ENCODE measurements at places on chromosomes 1 and 21.

DNA sequence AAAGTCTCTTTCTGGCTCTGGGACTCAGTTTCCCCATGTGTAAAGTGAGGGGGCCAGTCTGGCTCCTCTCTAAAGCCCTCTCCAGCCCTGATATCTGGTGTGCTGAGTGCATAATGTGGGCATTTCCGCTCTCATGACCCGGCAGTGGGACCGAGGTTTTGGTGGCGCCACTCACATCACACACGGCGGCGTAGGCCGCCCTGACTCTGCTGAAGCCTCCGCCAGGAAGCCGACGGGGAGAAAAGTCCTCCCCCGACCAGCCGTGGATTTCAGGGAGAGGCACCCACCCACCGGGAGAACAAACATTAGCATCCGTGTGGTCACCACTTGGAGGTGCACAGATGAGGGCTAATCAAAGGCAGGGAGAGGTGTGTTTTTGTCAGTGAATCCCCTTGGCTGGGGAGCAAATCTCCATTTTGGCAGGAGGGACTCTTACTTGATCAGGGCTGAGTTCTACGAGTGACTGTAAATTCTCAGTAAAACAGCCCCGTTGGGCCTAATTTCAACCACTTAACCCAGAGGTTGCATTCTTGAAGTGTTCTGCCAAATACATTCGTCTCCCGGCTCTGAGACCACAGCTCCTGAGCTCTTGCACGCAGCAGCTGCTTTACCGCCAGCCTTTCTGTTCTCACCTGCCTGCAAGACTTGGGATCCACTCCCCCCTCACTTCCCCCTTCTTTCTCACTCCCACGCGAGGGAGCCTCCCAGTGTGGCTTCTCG is 118.2 kb downstream of the FOXD2 start:
- DNase-seq = peak; percentile 67

DNA sequence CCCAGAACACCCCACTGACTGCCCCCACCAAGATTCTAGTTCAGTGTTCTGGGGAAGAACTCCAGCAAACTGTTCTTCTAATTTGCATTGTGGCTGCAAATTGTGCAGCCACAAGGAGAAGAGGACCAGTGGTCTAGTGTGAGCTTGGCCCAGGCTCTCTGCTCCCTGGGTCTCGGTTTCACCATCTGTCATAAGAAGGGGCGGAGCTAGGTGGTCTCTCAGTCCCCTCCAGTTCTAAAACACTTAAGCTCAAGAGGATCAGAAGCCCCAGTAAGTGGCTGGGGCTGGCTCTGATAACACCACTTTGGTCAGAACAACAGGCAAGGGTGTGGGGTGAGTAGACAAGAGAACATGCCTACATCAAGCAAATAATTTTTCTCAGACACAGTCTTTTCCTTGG is 99.9 kb downstream of the BEND5 start:
- no peak for DNase-seq

- DNase-seq = no peak
Measured at GRCh38 chr1:242196914-242197313, 198.0 kb upstream of the MAP1LC3C start.

DNA sequence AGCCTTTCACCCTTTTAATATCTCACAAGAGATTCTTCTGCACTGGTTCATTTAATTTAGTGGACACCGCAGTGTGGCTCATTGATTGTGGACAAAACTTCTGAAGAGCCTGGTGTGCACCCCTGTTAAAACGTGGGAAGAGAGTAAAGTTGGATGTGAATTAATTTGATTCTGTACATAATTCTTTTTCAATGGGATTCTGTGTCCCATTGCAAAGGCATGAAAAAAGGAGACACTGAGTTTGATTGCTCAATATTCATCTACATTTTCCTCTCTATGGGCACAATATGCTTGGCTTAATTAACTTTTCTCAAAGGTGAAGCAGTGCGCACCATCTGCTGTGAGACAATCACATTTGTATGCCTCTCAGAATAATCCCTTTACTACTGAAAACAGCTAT is 95.1 kb downstream of the BARHL2 start:
- DNase-seq = no peak

DNA sequence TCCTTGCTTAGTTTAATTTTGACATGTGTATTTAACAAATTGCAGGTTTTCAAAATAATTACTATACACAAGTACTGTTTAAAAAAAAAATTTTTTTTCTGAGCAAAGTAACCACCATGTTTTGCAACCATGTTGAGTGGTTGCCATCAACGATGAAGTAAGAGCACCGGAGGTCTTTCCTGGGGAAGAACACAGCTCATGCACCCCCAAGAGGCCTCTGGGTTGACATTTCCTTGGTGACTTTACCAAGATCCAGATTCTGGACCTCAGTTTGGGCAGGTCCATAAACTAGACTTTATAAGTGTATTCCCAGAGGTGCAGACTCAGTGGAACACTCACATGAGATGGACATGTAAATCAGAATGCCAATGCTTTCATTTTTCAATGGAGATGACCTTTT is 36.8 kb upstream of the RALGPS2 start:
- DNase-seq = no peak

- DNase-seq = peak; percentile 90
Measured at GRCh38 chr1:201656311-201657032, 117.5 kb downstream of the NAV1 start.

GRCh38 chr1:203649999-203650836 is 23.6 kb downstream of the ATP2B4 start:
- DNase-seq = peak; percentile 60

GRCh38 chr1:52337439-52337838 is 28.6 kb downstream of the CC2D1B start:
- DNase-seq = no peak

DNA sequence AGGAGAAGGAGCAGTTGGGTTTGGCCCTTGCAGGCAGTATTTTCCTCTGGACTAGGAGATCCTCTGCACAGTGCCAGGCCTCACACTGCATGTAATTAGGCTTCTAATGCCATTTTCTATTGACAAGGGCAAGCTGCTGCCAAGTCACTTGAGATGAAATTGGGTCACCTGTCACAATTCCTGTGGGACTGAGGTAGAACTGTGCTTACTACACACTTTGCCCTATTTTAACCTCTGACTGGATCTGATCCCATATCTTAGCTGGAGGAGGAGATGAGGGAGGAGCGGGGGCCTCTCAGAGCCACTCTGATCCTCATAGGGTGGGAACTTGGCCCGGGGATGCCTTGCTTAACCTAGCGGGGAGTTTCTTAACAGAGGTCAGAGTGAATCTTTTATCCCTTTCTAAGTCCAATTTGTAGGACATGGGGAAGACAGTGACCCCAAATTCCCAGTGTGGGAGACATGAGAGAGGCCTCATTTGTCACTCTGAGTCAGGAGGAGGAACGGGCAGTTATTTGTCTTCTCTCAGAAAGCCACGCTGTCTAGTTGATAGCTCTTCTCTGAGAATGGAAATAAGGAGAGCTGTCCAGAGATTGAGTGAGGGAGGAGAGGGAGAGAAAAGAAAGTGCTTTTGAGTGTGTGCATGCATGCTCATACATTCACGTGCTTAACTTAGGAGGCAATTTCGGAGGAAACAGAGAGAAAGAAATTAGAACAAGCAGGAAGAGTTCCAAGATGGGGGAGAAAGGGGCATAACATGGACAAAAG is 121.3 kb downstream of the CACNA1E start:
- no peak for DNase-seq

GRCh38 chr1:205983925-205984725 is 19.1 kb downstream of the RAB7B start:
- peak; percentile 80 for DNase-seq

GRCh38 chr1:205775717-205776056 is 405 bp upstream of the RAB29 start:
- DNase-seq = no peak

DNA sequence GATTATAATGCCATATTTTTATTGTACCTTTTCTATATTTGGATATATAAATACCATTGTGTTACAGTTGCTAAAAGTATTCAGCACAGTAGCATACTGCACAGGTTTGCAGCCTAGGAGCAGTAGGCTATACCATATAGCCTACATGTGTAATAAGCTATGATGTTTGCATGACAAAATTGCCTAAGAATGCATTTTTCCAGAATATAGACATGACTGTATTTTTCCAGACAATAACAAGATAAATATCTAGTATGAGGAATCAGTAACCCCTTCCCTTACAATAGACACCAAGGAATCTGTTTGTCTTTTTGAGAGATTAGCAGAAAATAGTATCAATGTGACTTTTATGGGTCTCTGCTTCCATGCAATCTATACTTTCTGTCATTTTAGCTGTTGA is 228.6 kb downstream of the GRIK1 start:
- no peak for DNase-seq

GRCh38 chr1:209064850-209065706 is 518.4 kb upstream of the CAMK1G start:
- no peak for DNase-seq

DNA sequence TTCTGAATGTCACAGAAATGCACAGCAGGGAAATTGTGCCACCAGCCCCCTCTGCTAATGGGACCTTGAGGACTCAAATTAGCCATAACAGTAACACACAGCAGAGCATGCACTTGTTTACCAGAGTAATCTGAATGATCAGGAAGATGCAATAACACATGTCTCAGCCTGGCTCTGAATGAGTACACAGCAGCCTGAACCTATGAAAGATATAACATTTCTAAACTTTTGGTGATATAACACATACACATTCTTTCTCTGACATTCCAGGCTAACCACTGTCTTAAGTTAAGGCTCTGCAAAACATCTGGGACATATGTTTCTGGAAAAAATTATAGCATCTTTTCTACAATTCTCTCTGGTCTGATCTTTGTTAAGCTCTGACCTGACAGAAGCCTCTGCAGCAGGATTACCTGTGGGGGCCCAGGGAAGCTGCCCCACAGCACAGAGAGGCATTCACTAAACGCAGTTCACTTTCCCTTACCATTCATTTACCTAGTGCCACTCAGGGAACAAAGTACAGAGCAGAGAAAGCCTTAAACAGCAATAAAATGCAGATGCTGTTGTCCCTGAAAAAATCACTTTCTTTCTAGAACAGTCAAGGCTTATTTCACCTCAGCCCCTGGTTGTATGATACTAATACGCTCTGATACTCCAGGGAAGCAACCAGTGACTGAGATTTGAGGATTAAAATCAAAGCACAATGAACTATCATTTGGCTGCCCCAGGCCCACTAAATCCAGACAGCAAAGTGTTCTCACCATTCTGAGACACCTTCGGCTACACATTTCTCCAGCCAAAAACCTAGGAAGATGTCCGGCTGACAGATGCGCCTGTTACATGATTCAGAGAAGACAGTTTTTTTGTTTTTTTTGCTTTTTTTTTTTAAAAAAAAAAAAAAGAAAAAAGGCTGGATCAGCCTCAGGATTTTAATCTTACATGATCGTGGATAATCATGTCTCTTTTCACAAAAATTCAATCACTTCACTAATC is 54.0 kb upstream of the CNN3 start:
- DNase-seq = no peak

GRCh38 chr1:115922801-115923200 is 53.5 kb upstream of the SLC22A15 start:
- no peak for DNase-seq

DNA sequence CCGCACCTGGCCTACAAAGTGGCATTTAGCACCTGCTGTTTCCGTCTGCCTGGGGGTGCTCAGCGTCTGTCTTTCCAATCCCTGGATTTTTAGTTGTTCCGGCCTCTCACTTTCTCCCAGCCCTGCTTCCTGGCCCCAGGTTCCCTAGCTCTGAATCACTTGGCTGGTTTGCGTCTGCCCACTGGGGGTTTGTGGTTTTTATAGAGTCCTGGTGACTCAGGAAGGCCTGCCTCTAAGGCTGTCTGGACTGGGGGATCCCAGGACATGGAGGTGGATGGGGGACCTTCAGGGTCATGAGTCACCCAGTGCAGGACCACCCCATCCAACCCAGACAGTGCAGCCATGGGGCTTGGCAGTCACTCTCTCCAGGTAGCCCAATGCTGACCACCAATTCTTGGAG is 53.5 kb downstream of the MRPL37 start:
- peak; percentile 46 for DNase-seq

DNA sequence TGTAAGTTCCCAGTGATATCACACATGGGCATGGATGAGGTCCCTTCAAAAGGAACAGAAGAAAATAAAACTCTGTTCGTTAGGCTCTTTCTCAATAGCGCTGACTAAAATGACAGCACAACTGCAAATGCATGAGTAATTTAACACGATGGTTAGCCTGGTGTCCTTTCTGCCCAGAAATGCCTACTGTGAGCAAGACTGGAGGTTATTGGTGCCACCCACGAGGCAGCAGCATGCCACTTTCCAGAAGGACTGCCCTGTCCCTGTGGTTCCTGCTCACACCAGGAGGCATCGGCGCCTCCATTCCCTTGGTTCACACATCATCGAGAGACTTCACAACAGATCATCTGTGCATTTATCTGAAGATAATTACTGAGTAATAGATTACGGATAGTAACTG is 26.2 kb downstream of the VPS26C start:
- no peak for DNase-seq

DNA sequence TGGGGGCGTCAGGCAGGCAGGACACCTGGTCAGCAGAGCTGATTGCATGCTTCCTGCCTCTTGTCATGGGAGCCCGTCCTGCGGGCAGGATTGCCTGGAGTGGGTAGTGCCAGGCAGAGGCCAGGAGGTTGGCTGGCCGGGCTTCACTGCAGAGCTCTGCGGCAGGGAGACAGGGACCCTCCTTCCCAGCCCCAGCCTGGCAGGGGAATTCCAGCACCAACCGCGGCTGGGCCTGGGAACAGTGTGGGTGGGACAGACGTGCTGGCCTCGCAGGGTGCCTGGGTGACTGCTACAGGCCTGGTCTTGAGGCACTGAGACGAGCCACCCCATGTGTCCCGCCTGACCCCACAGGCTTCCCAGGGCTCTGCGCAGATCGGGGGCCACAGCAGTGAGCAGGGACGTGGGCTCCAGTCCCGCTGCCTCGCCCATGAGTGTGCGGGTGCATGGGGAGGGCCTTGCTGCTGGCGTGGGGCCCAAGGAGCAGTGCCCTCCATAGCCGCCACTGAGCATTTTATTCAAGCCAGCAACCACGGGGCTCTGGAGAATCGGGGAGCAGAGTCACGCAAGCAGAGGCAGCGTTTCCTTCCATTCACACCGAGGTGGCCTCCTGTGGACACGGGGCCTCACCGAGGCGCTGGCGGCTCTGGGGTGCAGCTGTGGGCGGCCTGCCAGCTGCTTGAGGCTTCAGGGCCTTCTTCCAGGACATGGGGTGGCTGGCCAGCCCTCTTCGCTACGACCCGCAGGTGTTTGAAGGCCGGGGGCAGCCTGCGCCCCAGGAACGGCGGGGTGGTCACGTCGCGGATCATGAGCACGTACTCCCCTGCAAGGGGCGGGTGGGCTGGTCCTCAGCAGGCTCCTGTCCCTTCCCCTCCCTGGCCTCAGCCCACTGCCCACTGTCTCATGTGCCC is 70.3 kb downstream of the MORN1 start:
- DNase-seq = no peak

DNA sequence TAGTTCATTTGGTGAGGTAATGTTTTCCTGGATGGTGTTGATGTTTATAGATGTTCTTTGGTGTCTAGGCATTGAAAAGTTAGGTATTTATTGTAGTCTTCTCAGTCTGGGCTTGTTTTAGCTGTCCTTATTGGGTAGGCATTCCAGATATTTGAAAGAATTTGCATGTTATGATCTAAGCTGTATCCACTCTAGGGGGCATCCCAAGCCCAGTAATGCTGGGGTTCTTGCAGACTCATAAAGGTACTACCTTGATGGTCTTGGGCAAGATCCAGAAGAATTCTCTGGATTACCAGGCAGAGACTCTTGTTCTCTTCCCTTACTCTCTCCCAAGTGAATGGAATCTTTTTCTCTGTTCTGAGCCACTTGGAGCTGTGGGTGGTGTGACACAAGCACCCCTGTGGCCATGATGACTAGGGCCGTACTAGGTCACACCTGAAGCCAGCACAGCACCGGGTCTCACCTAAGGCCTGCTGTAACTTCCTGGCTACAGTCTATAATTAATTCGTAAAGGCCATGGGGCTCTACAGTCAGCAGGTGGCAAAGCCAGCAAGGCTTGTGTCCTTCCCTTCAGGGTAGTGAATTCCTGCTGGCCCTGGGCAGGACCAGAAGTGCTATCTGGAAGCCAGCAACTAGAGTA is 74.8 kb upstream of the PDE4B start:
- no peak for DNase-seq

Data from left hindlimb (tissue), 1 donor.